A549 treated with dexamethasone at 1 μM for 4 hours (cell line): ENCODE measurements at places on chromosomes 5 and 9. TPM values are rescaled to one million over a fixed set of nuclear protein-coding genes. Genes with fewer than 3 reads are reported as not detected.

Gene CDX1
- total RNA-seq: not detected in 5 replicates

Gene IDNK
- total RNA-seq: 6.3 to 7.9 TPM (median 7.2 TPM) in 5 replicates

Gene AGXT2
- not detected in 5 replicates for total RNA-seq

Gene MEGF10
- 0.13 TPM in 1 of 5 replicates, not detected in the others for total RNA-seq

Gene GLRA1
- not detected in 5 replicates for total RNA-seq

Gene TMEM252
- total RNA-seq: not detected in 5 replicates

Gene FUT7
- total RNA-seq: 0.04 to 0.10 TPM (median 0.05 TPM) in 4 of 5 replicates, not detected in the other

Gene ANKRD34B
- total RNA-seq: 0.05 to 0.14 TPM (median 0.09 TPM) in 5 replicates

Gene ACSL6
- total RNA-seq: 0.08 to 0.60 TPM (median 0.15 TPM) in 5 replicates

Gene SLC6A3
- 0.74 to 1.5 TPM (median 1.2 TPM) in 5 replicates for total RNA-seq

Gene CAVIN4
- 0.26 to 0.47 TPM (median 0.39 TPM) in 5 replicates for total RNA-seq

Gene MARCOL
- total RNA-seq: not detected in 5 replicates

Gene PCDHGA5
- total RNA-seq: 0.09 to 0.21 TPM (median 0.15 TPM) in 5 replicates

Gene COL15A1
- 0.49 to 0.88 TPM (median 0.59 TPM) in 5 replicates for total RNA-seq

Gene C9orf153
- 0.07 to 0.25 TPM (median 0.12 TPM) in 5 replicates for total RNA-seq

Gene GRIA1
- total RNA-seq: 0.01 TPM in 1 of 5 replicates, not detected in the others

Gene FGF10
- total RNA-seq: not detected in 5 replicates

Gene CKMT2
- not detected in 5 replicates for total RNA-seq

Gene TAF11L4
- not detected in 5 replicates for total RNA-seq

Gene TRPM6
- total RNA-seq: 2.1 to 3.0 TPM (median 2.4 TPM) in 5 replicates

Gene CBY3
- total RNA-seq: not detected in 5 replicates

Gene FAM169A
- total RNA-seq: 4.2 to 8.3 TPM (median 7.1 TPM) in 5 replicates

Gene RHOBTB3
- 7.9 to 11.8 TPM (median 9.5 TPM) in 5 replicates for total RNA-seq

Gene IGFBPL1
- 1.7 to 3.1 TPM (median 2.5 TPM) in 5 replicates for total RNA-seq

Gene SERF1B
- total RNA-seq: 67.5 to 94.1 TPM (median 72.3 TPM) in 5 replicates

Gene PCDHGA2
- 0.46 to 0.83 TPM (median 0.69 TPM) in 5 replicates for total RNA-seq

Gene TAF11L5
- not detected in 5 replicates for total RNA-seq

Gene FOXI1
- not detected in 5 replicates for total RNA-seq

Gene HAND1
- total RNA-seq: 0.34 to 0.83 TPM (median 0.44 TPM) in 5 replicates

Gene DOCK8
- total RNA-seq: 0.23 to 0.48 TPM (median 0.38 TPM) in 5 replicates

Gene SHROOM1
- total RNA-seq: 7.7 to 9.5 TPM (median 9.0 TPM) in 5 replicates

Gene PCDHB14
- 0.01 to 0.09 TPM (median 0.06 TPM) in 5 replicates for total RNA-seq

Gene ARL10
- total RNA-seq: 0.47 to 0.97 TPM (median 0.53 TPM) in 5 replicates

Gene PCDHA9
- 0.01 TPM in 1 of 5 replicates, not detected in the others for total RNA-seq

Gene ADAMTS2
- 0.08 to 0.28 TPM (median 0.09 TPM) in 5 replicates for total RNA-seq

Gene SLC36A3
- not detected in 5 replicates for total RNA-seq

Gene SPATA24
- total RNA-seq: 4.7 to 5.3 TPM (median 4.9 TPM) in 5 replicates

Gene NUTM2G
- 0.05 TPM in 1 of 5 replicates, not detected in the others for total RNA-seq

Gene POU5F2
- total RNA-seq: 0.01 to 0.02 TPM (median 0.01 TPM) in 3 of 5 replicates, not detected in the others

Gene GZMA
- not detected in 5 replicates for total RNA-seq

Gene KLF4
- total RNA-seq: 33.8 to 39.6 TPM (median 38.3 TPM) in 5 replicates

Gene LHX3
- 0.05 to 0.13 TPM (median 0.11 TPM) in 5 replicates for total RNA-seq

Gene RASEF
- 5.1 to 8.3 TPM (median 7.3 TPM) in 5 replicates for total RNA-seq

Gene SPINK5
- total RNA-seq: not detected in 5 replicates

Gene CCDC187
- 0.01 TPM in 2 of 5 replicates, not detected in the others for total RNA-seq

Gene SPATA31C1
- not detected in 5 replicates for total RNA-seq

Gene ARL14EPL
- total RNA-seq: 0.06 to 0.22 TPM (median 0.15 TPM) in 5 replicates
